ENCODE measurements at places on chromosomes 11 and 22.

DNA sequence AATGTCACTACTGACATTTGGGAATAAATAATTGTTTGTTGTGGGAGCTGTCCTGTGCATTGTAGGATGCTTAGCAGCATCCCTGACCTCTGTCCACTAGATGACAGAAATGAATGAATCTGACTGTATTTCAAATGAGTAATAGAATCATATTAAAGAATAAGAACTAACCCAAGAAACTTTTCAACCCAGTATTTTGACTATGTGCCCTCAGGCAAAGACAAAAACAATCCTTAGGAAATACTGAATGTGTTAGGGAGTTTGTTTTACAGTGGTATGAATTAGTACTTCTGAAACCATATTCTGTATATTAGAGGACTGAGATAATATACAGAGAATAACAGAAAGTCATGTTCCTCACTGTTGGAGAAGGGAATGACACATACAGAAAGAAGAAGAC, 320.9 kb upstream of the PITPNB start:
- DNase-seq, result no peak

DNA sequence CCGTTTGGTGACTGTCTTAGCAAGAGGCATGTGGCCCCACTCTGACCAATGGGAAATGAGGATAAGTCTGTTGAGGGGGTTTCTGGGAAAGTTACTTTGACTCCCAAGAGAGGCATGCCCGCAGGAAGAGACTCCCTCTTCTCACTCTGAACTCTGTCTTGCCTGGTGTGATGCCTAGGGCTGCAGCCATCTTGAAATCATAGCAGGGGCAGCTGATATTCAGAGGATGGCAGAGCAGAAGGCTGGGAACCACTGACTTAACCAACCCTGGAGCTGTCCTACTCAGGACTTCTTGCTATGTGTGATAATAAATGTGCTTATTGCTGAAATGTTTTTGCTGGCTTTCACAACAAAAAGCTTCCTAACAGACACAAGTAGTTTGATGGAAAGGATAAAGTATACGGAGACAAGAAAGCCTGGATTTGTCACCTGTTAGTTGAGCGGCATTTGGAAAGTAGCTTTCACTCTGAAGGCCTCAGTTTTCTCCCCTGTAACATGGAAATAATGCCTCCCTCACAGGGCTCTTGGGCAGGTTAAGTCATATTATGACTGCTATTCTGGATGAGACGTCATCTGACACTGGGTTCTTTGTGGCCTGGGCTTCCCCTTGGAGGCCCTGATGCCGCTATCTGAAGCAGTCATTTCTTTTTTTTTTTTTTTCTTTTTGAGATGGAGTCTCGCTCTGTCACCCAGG, 128.5 kb downstream of the CEP164 start:
- DNase-seq, result no peak

DNA sequence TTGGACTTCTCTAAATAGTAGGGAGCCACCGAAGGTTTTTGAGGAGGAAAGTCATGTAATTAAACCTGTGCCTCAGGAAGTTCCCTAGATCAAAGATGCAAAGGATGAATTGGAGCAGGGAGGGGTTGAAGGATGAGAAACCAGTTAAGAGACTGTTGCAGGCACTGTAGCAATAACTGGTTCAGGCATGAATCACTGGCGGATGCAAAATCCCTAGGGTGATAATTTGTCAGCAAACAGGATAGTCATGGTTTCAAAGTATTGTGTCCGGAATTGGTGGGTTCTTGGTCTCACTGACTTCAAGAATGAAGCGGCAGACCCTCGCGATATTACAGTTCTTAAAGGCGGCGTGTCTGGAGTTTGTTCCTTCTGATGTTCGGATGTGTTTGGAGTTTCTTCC, 19.9 kb downstream of the TRIOBP start:
- no peak for DNase-seq

DNA sequence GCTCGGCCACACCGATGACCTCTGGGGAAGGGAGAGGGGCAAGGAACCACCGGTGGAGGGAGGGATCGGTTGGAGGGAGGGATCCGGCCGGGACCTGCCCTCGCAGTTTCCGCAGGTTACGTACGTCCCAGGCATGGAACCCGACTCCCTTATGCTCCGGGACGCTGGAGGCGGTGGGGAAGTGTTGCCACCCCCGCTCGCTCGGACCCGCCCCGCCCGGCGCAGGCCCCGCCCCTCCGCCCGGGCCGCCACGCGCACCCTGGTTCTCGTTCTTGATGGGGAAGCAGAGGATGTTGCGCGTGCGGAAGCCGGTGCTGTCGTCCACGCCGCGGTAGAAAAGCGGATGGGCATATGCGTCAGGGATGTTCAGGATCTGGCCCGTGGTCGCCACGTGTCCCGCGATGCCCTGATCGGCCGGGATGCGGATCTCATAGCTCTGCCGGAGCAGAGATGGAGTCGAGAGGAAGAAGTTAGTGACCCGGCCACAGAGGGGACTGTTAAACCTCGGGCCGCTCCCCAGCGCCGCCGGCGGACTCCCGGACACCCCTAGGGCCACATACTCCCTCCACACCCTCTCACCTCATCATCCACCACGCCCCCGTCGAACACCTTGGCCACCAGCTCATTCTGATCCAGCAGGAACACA, 89.8 kb downstream of the PDE2A start:
- DNase-seq, result no peak

DNA sequence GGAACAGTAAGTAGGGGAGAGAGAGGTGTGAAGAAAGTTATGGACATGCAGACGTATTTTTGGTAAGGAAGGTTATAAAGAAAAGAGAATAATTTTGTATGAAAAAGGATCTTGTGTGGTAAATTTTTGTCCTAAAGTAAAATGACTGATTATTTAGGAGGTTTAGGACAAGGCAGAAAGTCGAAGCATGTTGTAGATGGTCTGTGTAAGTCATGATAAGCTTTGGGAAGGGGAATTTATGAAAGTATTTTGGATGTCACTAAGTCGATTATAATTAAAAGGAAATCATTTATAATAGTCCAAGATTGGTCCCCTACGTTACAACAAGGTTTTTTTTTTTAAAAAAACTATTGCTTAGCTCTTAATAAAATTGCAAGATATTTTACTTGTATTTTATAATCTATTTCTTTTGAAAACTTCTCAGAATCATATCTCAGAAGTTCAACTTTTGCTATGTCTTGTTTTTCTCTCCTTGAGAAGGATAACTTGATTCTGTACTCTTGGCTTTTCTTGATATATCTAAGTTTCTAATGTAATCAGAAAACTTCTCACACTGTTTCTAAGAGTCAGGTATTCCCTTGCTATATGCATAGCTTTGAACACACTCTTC, 10.9 kb upstream of the CABP2 start:
- no peak for DNase-seq

DNA sequence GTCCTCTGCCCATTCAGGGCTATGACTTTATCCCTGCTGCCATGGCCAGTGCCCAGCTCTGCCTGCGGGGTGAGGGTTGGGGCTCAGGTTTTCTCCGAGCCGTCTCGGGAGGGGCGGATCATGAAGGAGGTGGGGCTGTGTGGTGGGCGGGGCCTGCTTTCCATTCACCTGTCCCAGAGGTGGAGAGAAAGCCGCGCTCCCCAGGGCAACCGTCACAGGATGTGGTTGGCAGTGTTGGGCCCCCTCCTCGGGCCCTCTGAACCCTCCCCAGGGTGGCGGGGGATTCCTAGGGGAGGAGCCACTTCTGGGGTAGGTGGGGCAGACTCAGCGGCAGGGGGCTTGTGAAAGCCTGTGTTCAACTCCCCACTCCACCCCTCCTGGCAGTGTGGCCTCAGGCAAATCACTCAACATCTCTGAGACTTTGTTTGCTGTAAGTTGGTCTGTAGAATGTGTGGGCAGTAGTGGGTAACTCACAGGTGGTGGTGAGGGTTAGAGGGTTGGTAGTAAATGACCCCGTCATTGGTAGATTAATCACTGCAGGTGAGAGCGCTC, 50.3 kb downstream of the CD6 start:
- no peak for DNase-seq

- no peak for DNase-seq
Measured at GRCh38 chr11:45933131-45933831, 10.8 kb downstream of the LARGE2 start.

DNA sequence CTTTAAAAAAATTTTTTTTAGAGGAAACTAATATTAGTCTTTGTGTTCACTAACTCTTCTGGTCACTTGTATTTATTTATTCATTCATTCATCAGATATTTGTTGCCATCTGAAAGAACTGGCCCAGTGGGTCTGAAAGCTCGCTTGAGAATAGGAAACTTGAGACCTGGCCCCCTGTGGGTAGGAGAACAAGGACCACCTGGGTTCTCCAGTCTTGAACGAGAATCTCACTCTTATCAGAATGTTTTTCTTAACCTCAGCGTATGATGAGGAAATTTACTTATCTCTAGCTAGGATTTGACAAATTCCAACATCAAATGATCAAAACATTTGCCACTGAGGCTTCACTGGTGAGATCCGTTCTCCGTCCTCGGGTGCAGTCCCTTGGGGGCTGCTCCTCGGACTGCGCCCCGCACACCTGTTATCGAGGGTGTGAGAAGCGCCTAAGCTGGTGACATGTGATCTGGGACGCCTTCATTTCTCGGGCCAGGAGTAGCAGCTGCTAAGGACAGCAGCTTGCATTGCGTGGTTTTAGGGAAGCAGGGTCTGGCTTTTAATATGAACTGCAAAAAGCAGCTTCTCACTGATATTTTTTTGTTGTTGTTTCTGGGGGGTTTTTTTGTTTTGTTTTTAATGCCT, 6.3 kb downstream of the C22orf31 start:
- DNase-seq, result no peak

DNA sequence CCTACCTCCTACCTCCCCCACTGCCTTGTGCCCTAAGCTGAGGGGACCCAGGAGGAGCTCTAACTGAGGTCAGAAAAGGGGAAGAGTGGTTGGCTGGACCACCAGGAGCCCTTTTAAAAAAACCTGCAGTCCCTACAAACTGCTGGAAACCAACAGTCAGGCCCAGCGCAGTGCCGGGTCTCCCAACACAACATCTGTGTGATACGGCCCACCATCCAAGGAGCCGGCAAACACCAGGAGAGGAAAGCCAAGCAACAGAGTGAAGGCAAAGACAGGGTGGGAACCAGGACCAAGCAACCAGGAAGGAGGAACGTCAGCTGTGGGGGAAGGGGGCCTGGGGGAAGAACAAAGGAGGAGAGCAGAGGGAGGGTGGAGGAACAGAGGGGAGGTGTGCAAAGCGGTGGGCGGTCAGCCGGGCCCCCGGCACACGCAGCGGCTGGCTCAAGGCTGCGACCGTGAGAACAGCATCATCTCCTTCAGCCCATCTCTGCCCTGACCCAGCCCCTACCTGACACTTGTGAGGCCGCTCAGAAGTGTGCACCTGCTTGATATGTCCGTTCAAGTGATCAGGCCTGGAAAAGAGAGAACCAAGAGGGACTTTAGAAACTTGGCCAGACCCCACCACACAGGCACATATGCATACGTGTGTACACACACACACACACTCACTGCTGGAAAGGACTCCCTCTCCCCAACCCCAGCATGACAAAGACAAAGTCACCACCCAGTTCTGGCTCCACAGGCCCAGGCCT, 3.6 kb downstream of the PATZ1 start:
- no peak for DNase-seq

- no peak for DNase-seq
Measured at GRCh38 chr11:19237813-19238212, 2.9 kb downstream of the E2F8 start.

- peak; percentile 98 for DNase-seq
Measured at GRCh38 chr22:41367039-41367679, 14.6 kb upstream of the TEF start.

DNA sequence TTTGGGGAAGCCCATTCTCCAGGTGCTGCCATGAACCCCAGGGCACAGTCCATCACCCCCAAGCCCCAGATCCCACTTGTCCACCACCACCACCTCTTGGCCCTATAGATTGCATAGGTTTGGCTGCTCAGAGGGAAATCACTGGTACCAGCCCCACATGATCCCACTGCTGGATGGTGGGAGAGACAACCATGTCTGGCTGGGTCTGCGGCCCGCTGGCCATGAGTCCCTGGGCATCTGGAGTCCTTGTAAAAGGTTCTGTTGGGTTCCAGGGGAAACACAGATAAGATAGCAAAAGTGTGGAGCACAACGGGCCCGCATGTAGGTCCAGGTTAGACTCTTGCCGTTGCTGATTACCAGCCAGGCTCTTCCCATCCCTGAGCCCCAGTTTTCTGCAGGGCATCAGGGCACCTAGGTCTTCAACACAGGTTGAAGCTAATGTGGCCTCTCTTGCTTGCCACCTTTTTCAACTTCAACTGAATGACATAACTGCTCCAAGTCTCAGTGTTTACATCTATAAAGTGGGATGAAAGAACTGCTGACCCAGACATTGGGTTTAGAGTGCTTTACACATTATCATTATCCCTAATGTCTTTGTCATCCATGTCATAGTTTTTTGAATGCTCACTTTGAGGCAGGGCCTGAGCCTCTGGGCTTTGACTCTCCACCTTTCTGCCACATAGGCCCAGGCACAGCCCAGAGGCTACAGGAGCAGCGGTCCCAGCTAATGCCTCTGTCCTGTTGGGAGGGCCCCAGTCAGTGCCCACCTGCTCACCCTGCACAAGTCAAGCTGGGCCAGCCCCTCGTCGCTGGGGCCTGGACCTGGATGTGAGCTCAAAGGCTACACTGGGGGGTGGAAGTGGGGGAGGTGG, 1.0 kb upstream of the TANGO2 start:
- DNase-seq, result no peak

- no peak for DNase-seq
Measured at GRCh38 chr11:115515647-115516395, 11.6 kb upstream of the CADM1 start.

DNA sequence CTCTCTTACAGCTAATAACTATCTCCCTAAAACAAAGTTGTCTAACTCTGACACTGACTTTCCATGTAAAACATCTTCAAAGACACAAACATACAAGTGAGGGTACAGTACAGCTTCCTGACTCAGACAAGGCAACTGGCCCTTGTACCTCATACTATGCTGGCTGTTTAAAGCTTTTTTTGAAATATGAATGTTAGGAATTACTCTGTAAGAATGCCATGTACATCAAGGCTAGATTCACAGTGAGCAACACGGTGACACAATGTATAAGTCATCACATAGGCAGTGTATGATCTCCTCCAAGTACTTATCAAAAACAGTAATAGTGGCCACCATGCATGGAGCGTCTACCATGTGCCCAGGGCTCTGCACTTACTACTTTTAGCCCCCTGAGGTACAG, 28.6 kb downstream of the ALG8 start:
- DNase-seq, result no peak

- no peak for DNase-seq
Measured at GRCh38 chr22:31905356-31905755, 39.0 kb upstream of the YWHAH start.

DNA sequence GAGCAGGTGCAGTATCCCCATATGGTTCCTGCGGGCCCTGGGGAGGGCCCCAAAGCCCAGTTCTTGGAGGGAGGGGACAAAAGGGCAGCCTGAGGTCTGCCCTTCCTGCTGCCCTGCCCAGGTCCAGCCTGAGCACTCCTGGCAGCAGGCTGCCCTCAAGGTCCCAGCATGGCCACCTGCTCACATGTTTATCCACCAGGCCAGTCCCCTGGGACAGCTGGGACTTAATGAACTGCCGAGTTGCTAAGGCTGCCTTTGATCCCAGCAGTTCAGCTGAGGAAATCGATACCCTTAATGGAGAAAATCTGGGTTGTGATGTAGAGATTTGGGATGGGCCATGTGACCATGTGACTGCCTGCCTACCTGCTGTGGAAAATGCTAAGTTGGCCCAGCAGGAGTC, 146.2 kb downstream of the TRIM29 start:
- no peak for DNase-seq

GRCh38 chr11:69444381-69445130, 36.9 kb upstream of the LINC01488 start:
- DNase-seq, result no peak
